Cardiac fibroblast (primary cell): ENCODE measurements at places on chromosomes 4 and X.
A peak's percentile ranks its signal among the peaks of the same experiment; 100 is the strongest.

- peak; percentile 65 for DNase-seq
Measured at GRCh38 chrX:45344594-45344993, 143.9 kb upstream of the DIPK2B start.

- peak; percentile 72 for DNase-seq
Measured at GRCh38 chrX:40539214-40540142, 41.3 kb upstream of the ATP6AP2 start.

DNA sequence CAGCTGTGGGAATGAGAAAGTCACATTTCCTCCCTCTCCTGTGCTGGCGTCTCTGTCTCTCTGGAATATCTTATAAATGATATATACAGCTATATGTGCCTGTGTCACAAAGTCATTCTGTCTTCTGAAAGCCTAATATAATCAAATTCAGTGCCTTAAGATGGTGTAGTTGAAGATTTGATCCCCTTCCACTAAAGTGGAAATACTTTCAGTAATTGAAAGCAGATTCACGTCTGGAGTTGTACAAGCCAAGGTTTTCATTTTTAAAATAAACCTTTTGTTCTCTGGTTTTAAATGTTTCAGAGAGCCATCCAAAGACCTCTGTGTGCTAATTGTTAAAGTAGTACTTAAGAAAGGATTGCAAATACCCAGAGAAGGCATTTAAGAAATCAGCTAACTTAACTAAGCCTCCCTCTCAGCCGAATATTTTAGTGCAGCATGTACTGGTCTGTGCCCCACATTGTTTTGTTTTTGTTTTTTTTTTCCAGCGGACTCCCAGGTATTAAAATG is 206.8 kb downstream of the TENM3 start:
- no peak for DNase-seq

DNA sequence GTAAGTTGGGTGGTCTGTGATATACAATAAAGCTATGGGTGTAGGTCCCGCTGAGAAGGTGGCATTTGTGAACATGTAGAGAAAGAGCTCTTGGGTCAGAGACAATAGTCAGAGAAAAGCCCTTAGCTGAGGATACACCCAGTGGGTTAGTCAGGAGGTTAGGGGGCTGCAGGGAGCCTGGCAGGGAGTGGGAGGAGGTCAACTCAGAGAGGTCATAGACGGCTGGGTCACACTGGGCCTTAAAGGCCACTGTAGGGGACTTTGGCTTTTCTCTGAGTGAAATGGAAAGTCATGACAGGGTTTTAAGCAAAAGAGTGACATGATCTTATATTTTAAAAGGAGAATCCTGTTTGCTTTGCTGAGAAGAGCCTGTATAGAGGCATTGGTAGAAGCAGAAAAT is 16.7 kb downstream of the MGST2 start:
- no peak for DNase-seq

- no peak for DNase-seq
Measured at GRCh38 chr4:53105313-53105712, 243.2 kb downstream of the RASL11B start.

GRCh38 chrX:44937606-44938005 is 64.6 kb downstream of the KDM6A start:
- DNase-seq, result no peak
